Stimulated activated CD4-positive, alpha-beta T cell treated with anti-CD3 and anti-CD28 coated beads, Interleukin-4, amount 100 ng/mL, for 1 hour (primary cell): ENCODE measurements at places on chromosomes 7 and 10.

DNA sequence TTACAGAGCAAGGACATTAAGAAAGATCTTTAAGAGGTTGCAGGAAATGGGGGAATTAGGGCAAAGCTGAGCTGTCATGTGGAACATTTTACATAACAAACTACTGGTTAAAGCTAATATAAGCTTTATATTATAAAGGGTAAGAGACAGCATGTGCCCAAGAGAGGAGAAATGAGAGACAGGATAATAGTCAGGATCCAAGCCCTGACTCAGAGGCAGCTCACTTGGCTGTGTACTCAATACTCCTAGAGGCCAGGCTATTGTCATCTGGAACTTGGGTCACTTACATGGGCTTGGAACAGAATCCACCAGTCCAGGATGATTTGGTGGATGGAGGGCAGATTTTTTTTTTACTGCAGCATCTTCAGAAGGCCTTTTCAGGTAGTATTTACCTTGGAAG, 418.6 kb upstream of the ZMIZ1 start:
- no peak for DNase-seq

- no peak for DNase-seq
Observed at GRCh38 chr10:86715156-86715795, 41.1 kb upstream of the BMPR1A start.

DNA sequence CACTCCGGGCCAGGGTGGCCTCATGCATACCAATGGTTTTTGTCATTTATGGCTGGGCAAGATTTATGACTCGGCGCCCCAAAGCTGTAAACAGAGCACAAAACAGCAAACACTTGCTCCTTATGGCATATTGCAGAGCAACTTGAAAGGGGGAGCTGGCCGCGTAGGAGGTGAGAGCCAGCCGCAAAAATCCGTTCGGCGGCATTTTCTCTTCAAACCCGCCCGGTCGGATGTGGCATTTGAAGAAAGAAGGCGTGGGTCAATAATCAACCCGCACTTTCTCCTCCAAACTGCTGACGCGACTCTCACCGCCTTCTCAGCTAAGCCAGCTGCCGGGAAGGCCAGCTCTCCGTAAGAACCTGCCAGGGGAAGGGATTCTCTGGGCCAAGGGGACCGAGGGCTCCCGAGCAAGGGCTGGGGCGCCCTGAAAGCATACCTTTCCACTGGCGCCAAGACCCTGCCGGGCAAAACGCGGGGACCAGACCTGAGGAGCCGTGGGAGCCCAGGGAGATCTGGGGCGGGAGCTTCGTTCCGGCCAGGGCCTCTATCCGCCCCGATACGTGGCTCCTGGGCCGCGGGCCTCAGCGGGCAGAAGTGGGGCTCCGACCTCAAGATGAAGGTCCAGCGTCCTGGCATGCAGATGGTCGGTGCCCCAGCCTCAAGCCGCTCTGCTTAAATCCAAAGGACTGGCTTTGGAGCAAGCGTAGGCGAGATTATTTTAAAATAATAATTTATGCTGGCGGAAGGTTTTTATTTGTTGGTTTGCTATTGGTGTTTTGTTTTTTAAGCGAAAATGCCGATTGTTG, 12.9 kb upstream of the HOXA2 start:
- DNase-seq, result no peak

DNA sequence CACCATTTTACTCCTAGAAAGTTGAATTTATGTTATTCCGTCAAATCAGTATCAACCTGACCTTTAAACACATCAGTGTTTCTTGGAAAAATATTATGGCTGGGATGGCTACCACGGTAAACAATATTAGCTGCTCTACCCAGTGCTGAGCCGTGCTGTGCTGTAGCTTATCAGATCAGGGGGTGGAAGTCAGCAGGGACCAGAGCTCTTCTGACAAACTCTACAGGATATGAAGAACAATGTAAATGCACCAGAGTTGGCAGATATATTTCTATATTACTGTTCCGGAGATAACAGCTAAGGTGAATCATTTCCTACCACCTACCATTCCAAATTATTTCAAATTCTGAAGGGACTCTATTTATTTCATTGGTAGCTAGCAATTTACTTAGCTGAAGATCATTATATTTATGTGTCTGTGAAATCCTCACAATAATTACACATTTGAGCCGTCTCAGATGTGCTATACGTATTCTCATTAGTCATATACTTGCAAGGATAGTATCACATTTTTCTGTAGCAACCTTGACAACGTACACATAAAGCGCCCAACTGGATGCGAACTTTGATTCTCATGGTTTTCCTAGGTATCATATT, 76.5 kb downstream of the TEX36 start:
- DNase-seq, result no peak

DNA sequence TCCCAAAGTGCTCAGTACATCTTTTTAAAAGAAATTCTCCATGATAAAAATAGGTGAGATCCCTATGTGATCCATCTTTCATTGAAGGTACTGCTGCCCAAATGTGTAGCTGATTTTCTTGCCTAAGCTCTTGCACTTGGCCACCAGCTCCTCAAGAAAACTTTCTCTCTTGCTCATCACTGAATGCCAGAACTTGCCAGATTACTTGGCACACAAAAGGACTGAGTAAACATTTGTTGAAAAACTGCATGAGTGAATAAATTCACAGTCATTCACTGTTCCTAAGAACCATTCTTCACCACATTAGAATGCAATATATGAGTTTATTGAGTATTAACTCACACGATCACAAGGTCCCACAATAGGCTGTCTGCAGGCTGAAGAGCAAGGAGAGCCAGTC, 99.9 kb downstream of the TRIL start:
- no peak for DNase-seq

- no peak for DNase-seq
Observed at GRCh38 chr7:72321637-72322036, 90.5 kb downstream of the CALN1 start.

DNA sequence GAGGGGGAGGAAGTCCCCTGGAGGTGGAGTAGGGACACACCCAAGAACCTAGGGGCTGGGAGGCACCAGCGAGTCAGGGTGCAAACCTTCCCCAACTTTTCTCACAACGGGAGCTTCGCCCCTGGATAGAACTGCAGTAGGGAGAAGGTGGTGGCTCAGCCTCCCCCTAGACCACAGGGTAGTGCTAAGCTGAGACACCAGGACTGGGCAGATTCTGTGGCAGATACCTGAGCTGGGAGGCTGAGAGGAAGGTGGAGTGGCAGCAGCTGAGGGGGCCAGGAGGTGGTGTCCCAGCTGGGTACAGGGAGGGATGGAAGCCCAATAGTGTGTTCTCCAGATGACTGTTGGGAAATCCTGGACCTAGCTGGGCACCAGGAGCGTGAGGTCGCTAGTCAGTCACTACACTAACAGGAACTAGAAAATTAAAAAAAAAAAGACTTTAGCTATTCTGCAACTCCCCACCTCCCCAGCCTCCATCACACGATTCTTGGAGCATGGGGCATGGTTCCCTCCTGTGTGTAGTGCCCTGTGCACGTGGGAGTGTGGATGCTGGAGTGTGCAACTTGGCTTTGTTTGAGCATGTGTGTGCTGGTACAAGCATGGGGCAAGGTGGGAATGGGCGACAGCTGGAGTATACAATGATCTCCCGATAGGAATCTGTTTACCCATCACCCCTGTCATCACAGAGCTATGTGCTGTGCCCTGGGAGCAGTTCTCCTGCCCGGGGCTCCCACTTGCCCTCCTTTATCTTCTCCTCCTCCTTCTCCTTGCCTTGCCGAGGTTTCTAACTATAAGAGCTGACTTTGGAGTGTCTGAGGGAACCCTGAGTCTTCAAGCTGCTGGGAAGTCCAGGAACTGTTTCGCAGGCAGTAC, 8.8 kb upstream of the TRPV6 start:
- no peak for DNase-seq

- DNase-seq, result no peak
Observed at GRCh38 chr10:3902809-3903410, 117.9 kb upstream of the KLF6 start.

DNA sequence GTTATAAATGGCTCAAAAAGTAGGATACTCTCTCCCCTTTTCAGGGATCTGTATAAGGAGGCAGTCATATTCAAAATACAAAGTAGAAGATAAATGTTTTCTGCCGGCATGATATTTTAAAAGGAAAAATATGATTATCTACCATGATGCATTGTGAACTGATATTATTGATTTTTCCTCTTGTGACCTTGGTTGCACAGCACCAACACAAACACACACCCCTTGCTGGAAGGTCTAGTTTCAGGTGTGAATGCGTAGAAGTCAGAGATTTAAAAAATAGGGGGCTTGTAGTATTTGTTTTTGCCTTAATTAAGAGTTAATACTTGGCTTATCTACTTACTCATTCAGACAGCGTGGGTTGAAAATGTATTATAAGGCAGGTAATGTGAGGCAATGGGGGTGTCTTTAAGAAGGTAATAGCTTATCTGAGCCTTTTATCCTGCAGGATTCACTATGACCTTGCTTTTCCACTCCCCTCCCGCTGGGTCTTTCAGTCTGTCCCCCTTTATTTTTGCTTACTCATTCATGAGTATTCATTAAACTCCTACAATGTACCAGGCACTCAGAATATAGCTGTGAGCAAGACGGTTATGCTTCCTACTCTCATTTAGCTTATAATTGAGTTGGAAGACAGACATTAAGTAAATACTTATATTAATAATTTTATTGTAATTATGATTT, 390.6 kb downstream of the SDK1 start:
- no peak for DNase-seq

GRCh38 chr7:4154882-4155535, 527.1 kb upstream of the FOXK1 start:
- no peak for DNase-seq

GRCh38 chr10:98260350-98260749, 7.6 kb downstream of the LOXL4 start:
- DNase-seq, result no peak

DNA sequence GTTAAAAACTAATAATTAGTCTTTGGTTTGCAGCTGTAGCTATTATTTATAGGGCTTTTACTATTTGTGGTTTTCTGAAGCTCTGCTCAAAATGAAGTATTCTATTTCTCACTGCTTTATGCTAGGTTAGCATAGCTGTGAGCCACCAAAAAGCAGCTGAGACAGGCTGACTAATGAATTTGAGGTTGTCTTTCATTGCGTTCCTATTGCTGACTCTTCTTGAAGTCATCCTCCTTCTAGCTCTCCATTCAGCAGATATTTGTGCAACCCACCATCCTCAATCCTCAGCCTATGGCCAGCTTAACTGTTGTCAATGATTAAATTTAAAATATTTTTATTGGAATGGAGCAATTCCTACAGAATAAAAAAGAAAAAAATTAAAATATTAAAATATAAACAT, 2.1 kb upstream of the RALA start:
- no peak for DNase-seq

GRCh38 chr10:13831711-13832141, 245.0 kb downstream of the PRPF18 start:
- DNase-seq, result no peak

GRCh38 chr7:94335586-94335985, 59.1 kb upstream of the COL1A2 start:
- DNase-seq, result no peak

- no peak for DNase-seq
Observed at GRCh38 chr10:14399641-14400040, 68.9 kb upstream of the FRMD4A start.

DNA sequence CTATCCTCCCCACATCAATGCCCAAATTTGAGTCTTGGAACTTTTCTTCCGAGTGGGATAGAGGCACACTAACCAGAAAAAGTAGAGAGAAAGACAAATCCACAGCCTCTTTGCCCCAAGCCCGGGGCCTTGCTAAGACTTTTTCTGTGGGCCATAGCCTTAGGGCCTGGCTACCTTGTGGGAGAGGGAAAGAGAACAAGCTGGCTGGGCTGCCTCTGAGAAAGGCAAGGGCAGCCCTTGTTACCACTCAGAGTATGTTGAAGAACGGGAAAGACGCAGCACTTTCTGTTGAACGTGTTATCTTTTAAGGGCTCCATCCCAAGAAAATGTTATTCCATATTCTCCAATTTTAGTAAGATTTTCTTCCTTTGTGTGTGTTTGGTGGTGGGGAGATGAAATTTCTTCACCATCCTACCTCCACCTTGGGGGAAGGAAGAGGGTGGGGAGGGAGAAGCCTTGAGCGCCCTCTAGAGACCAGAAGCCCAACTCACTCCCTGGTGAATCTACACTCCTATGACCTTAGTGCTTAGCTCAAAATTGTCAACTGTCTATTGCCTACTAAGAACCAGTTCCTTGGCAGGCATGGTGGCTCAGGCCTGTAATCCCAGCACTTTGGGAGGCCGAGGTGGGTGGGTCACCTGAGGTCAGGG, 3.9 kb upstream of the NRF1 start:
- DNase-seq, result peak; percentile 49

- DNase-seq, result no peak
Observed at GRCh38 chr7:25663877-25664276, 435.6 kb upstream of the NPVF start.

DNA sequence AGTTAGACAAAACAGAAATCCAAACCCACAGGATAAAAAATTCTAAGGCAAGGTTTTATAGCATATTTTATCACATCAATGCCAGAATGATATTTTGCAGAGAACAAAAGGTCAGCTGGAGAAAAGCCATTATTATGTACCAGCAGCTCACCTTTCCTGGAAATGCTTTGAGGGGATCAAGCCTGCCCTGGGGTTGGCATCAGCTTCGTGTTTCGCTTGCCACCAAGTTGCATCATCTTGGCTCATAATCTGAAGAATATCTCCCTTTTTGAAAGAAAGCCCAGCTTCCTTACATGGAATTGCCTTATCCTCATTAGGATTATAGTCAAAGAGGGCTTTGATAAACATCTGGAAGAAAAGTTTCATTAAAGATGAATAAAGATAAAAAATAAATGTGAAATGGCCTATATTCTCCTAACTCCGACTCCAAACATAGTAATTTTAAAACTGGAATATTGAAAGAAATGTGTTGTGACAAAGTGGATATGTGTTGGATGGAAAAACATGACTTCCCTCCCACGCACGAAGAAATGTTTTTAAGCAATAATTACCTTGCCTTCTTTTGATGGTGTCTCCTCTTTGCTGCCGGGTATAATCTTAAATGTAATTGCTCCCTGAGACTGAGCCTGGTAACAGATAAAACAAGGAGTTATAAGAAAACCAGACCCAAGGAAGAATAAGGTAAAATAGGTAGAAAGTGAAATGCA, 121.3 kb upstream of the ODAD2 start:
- DNase-seq, result no peak
